ENCODE measurements at places on chromosomes 2 and 18.

- DNase-seq: no peak
These were observed 69.4 kb downstream of the TXNL1 start for GRCh38 chr18:56568986-56569385.

GRCh38 chr2:216733046-216733445 is 37.7 kb upstream of the IGFBP5 start:
- no peak for DNase-seq

DNA sequence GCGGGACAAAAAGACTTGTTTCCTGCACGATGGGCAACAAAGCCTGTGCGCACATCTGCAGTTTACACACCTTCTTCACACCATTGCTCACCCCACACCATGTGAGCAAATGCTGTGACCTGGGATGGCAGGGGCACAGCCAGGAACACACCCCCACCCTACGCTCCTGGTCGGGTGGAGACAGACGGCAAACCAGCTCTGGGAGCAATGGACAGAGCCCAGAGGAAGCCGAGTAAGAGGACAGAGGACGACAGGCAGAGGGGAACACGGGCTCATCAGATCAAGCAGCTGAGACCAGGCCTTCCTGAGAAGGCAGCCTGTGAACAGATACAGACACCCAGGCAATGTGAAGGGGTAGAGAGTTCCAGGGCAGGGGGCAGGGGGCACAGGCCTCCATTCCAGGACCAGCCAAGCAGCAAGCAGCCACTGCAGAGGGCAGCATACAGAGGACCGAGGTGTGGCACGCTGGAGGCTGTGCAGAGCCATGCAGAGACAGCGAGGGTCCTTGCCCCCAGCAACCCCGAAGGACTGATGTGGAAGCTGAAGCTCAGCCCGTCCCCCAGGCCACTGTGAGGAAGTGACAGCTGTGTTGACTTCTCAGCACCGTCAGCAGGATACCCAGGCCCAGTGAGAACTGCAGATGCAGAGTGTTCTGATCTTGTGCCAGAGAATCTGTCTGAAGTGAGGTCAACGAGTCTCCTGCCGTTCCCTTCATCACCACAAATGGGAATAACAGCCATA is 46.2 kb downstream of the PARD6G start:
- DNase-seq: no peak

DNA sequence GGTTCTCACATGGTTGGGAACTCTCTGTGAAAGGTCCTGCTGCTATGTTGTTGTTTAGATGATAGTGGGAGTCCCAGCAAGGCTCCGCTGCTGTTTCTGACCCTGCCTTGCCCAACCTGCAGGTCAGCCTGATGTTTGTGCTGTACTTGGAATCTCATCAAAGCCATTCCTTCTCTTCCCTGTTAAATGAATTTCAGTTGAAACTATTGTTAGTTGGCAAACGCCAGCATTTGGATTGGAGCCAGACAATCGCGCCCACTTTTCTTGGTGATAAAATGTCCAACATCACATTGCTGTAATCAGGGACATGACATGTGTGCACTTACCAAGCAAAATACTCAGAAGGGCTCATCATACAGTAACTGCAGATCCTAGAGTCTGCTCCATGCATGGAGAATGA is 12.8 kb upstream of the TWSG1 start:
- no peak for DNase-seq

- no peak for DNase-seq
These were observed 22.9 kb upstream of the STK25 start for GRCh38 chr2:241531161-241531722.

DNA sequence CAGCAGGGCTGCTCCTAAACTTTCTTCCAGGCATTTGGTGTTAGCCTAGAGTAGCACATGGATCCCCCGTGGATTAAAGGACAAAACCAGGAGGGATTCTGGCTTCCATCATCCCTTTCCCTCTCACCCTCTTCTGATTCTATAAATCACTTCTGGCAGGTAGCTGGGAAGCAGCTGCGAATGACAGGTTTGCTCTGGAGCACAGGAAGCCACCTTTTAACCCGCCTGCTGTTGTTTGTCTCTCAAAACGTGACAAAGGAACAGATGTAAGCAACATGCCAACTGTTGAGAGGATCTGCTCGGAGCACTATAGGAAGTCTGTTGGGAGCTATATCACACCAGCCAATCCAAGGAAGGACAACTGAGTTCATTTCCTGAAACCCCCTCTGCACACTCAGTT is 101.9 kb downstream of the ACTR2 start:
- DNase-seq: no peak

GRCh38 chr18:31857526-31858106 is 85.3 kb downstream of the TRAPPC8 start:
- no peak for DNase-seq

- no peak for DNase-seq
These were observed 113.7 kb upstream of the MAP4K3 start for GRCh38 chr2:39550701-39551285.

DNA sequence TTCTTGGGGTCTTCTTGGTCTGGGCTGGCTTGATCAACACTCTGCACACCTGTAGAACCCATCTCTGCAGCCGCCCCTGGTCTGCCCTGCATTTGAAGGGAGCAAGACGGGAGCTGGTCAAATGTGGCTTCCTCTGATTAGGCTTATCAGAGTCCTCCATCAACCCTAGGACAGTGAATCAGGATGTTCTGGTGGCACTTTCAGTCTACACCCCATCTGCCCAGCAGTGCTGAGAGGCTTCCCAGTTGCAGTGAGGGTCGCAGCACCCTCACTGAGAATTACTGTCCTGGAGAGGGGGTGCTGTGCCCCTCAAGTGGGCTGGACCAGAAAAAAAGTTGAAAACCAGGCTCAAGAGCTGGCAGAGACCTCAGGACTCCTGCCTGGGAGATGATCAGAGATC is 152.9 kb downstream of the DYSF start:
- no peak for DNase-seq

GRCh38 chr18:25144820-25145219 is 207.1 kb downstream of the ZNF521 start:
- no peak for DNase-seq

DNA sequence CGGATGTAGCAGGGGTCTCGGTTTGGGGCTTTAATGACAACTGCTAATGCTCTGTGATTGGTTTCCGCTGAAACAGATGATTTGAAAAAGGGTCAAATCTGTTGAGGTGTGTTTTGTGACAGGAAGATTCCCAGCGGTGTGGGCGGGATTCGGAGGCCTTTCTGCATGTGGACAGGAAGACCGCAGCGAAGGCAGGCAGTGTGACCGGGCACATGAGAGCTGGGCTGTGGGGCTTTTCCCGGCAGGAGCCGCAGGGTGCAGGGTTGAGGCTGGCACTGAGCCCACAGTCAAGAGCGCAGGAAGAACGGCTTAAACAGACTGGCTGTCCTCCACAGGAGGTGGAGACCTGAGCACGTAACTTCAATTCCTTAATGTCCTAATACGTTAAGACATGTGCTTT is 180.0 kb upstream of the TPO start:
- no peak for DNase-seq

DNA sequence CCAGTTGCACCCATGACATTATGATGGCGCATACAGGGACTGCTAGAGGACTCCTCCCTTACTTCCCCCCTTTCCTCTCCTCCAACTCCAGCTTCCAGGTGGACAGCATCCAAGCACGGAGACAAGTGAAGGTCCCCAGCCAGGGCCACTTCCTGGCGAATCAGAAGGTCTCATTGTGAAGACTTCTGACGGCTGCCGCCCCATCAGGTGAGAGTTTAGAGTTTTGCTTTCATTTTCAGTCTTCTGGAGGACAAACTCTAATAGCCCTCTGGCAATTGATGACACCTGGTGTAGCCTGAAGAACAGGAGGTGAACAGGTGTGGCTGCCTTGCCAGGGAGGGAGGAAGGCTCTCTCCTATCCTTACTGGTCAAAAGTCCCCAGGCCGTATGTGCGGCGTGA is 77.3 kb upstream of the KCNH7 start:
- DNase-seq: no peak

GRCh38 chr18:63291278-63291677 is 28.3 kb downstream of the BCL2 start:
- no peak for DNase-seq

- DNase-seq: no peak
These were observed 49.3 kb downstream of the ACAA2 start for GRCh38 chr18:49764032-49764431.

DNA sequence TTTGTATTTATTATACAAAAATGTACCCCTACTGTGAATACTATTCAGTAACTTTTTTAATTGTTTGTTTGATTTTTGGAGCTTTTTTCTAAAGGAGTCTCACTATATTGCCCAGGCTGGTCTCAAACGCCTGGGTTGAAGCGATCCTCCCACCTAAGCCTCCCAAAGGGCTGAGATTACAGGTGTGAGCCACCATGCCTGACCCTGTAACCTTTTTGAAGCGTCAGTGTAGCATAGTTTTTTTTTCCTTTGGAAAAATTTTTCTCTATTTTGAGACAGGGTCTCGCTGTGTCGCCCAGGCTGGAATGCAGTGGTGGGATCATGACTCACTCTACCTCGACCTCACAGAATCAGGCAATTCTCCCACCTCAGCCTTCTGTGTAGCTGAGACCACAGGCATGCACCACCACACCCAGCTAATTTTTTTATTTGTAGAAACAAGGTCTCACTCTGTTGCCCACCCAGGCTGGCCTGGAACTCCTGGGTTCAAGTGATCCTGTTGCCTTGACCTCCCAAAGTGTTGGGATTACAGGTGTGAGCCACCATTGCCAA is 2.0 kb downstream of the GMCL1 start:
- DNase-seq: no peak

DNA sequence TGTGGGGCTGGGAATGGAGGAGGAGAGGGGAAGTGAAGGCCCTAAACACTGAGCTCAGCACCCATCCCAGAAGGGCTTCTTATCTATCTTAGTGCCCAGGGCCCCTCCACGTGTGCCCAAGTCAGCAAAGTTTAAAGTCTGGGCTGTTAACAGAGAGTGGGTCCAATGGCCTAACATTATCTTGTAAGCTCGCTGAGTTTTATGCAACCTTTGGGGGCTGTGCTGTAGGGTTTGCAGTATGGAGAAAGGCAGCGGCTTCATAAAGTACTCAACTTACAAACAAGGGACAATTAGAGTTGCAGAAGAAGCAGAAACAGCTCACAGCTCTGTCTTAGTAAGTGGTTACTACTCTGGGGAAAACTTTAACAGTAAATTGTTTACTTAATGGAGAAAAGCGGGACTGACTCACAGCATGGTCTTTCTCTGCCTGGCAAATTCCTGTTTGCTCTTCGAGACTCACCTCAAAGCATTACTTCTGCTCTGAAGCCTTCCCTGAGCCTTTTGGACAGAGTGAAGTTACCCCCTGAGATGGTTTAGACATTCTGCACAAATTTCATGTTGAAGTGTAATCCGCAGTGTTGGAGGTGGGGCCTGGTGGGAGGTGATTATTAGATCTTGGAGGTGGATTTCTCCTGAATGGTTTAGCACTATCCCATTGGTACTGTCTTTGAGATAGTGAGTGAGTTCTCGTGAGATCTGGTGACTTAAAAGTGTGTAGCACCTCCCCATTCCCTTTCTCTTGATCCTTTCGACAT is 9.0 kb downstream of the ENOSF1 start:
- no peak for DNase-seq

DNA sequence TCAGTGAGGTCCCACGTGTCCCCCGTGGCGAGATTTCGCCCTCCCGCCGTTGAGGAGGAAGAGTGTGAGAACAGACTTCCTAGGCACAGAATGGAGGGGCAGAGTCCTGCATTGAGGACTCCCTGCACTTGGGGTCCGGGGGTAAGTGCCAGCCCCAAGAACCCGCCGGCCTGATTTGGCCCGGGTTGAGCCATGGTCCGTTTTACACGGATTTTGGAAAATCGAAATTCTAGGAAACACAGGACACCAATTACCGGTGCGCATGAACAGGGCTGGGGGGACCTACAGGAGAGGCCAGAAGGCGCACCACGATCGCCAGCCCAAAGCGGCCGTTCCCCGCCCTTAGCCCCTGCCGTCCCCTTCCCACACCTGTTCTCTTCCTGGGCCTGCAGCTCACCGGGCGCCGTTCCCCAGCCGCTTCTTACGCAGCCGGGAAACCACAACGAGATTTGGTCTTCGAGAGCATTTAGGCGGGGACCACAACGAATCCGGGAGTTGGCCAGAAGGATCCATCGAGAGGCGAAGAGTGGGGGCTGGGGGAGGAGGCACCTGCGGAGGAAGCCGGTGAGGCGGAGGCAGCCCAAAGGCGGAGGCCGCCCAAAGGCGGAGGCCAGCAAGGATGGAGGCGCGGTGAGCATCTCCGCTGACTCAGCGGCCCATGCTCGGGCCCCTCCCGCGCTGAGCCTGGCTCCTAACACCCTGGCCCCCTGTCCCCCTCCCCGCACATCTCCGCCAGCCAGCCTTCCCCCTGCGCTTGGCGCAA is 464 bp upstream of the TLX2 start:
- DNase-seq: peak; percentile 26

DNA sequence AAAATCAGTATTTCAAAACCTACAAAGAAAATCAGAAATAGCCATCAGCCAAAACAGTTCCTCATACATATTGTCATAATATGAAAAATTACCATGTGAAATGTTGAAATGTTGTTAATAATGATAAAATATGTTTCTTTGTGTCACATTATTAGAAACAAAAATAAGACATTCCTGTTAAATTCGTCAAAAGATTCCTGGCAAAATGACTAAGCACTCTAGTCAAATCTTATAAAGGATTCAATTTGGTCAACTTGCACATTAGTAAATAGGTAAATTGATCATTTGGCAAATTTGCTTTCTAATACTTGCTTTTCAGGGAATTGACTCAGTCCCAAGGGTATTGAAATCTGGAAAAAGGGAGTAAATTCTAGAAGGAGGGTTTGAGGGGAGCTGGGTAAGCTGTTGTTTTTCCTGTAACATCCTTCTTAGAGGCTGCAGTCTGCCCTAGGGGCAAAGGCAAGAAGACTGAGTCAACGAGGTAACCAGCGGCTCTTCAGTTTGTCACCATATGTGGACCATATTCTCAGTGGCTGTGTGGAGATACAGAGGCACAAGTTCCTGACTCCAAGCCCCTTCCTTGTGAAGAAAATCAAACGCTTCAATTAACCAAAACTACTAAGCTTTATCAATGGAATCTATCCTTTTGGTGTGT is 482.3 kb downstream of the TNS1 start:
- no peak for DNase-seq

DNA sequence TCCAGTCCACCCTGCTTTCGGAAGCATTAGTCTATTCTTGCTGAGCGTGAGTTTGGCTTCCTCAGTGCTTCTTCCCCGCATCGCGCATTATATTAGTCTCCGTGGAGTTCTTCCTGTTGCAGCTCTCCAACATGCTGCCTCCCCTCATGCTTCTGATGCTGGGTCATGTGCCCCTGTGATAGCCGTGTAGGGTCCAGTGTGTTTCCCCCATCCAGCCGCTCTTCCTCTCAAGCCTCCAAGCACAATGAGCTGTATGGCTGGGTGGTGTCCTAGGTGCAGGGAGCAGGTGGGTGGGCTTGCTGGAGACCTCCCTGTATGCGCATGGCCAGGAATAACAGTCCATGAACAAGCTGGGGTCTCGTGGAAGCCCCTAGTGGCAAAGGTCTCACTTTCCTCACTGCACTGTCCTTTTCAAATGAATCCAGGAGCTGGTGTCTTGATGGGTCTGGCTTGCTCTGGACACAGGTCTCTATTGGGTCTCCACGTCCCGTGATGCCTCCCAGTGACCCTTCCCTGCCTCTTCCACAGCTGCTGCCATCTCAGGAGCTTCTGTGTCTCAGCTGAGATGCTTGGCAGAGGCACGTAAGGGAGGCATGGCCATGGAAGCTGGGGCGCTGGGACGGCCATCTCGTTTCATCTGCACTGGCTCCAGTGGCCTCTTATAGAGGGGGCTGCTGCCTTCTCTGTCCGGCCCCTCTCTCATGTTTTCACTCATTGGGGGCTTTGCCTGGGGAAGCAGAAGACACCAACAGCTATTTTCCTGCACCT is 54.8 kb upstream of the HDAC4 start:
- no peak for DNase-seq
